Cerebellar cortex (tissue), 1 donor: ENCODE measurements at places on chromosomes 7 and 10.

GRCh38 chr7:149586646-149587645 lies 89.3 kb upstream of the ZNF746 start:
- no peak for DNase-seq

GRCh38 chr10:102629661-102630614 lies 14.3 kb upstream of the TRIM8 start:
- DNase-seq: peak; percentile 64

- peak; percentile 24 for DNase-seq
These were observed 4.8 kb downstream of the KLF6 start for GRCh38 chr10:3780021-3780770.

- no peak for DNase-seq
These were observed 73.1 kb downstream of the CRPPA start for GRCh38 chr7:16348251-16348650.

DNA sequence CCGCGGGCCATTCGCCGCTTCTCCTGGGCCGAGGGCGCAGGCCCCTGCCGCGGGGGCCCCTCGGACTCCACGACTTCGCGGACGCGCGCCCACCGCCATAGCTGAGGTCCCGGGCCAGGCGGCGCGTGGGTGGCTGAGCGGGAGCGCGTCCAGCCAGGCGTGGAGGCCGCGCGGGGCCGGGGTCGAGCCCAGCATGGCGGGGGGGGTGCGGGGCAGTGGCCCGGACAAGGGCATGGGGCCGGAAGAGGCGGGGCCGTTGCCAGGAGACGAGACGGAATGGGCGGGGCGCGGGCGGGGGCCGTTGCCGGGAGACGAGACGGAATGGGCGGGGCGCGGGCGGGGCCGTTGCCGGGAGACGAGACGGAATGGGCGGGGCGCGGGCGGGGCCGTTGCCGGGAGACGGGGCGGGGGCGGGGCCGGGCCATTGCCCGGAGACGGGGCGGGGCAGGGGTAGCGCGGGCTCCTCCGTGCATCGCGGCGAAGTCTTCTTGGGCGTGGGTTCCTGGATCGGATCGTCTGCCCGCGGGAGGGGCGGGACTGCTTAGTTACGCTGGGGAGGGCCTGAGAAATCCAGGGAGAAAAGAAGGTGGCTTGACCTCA lies 14.8 kb downstream of the ADAM8 start:
- peak; percentile 50 for DNase-seq

- peak; percentile 82 for DNase-seq
These were observed 83.0 kb upstream of the DNAJB6 start for GRCh38 chr7:157253850-157254249.

DNA sequence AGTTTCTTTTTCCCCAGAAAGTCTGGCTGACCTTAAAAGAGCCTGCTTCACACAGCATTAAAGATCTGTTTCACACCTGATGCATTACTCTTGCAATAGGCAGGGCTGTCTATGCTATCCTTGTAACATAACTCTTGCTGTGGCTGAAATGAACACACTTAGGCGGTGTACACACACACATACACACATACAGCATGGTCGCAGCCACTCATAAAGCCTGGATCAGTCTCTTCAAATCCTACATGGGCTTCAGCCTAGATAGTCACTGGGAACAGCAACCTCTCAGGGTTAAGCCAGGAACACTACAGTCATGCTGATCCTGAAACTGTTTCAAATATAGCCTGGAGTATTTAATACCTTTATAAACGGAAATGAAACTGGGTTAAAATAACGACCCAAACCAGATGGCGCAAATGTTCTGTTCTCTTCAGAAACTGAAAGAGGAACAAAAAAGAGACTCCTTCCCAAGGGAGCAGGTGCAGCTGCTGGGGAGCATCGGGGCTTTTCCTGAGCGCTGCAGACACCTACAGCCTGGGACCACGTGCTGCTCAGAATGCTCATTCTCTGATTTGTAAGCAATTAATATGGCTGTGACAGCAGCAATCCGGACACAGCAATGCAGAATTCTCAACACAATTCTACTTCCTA lies 61.0 kb upstream of the SFMBT2 start:
- no peak for DNase-seq

DNA sequence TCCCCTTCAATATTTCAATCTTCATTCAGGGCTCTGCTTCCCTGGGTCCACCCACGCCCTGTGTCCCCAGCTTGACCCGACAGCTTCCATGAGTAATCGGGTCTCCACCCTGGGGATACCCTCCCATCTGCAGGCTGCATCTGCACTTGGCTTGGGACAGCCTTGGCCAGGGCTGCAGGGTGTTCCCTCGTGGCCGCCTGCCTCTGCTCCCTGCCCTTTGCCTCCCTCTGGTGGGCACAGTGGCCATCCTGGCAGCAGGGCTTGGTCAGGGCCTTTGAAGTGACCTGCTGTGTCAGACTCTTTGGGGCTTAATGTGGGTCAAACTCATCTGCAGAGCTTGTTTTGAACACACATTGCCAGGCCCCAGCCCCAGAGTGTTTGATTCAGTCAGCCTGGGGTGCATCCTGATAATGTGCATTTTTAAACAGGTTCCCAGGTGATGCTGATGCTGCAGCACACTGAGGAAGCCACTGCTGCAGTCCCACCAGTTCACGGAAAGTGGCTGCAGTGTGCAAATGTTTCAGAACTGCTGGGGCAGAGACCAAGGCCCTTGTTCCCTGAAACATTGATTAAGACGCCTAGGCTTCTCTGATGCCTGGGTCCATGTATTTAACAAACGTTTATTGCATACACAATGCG lies 80.7 kb upstream of the SEC61G start:
- DNase-seq: peak; percentile 5

GRCh38 chr10:32318476-32318896 lies 28.5 kb downstream of the EPC1 start:
- DNase-seq: no peak

GRCh38 chr7:158642149-158642548 lies 54.5 kb upstream of the PTPRN2 start:
- DNase-seq: no peak

GRCh38 chr7:45456747-45457524 lies 117.2 kb upstream of the ADCY1 start:
- no peak for DNase-seq

DNA sequence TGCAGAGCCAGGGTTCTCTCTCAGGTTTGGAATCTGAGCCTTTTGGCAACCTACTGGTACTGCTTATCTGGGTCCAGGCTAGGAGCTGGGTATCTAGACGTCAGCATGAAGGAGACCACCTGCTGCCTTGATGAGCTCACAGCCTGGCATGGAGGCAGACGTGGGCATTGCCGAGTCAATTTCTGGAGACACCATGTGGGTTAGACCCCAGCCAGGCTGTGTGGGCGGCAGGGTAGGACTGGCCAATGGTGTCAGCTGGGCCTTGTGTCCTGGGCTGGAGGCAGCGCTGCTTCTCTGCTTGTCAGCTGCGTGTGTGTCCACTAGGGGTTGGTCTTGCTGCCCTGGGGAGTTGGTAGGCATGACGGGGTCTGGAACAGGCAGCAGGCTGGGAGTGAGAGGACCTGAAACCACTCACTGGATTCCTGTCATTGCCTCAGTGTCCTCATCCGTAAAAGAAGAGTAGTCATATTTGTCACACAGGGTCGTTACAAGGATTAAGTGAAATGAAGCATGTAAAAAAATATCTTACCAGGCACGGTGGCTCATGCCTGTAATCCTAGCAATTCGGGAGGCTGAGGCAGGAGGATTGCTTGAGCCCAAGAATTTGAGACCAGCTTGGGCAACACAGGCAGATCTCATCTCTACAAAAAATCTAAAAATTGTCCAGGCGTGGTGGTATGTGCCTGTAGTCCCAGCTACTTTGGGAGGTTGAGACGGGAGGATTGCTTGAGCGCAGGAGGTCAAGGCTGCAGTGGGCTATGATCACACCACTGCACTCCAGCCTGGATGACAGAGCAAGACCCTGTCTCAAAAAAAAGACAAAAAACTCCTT lies 31.7 kb upstream of the ANKRD2 start:
- peak; percentile 33 for DNase-seq

GRCh38 chr7:20906801-20907453 lies 120.2 kb upstream of the SP8 start:
- no peak for DNase-seq

- no peak for DNase-seq
These were observed 1.2 kb downstream of the ARL3 start for GRCh38 chr10:102712843-102713538.

GRCh38 chr7:85806321-85806720 lies 619.5 kb upstream of the SEMA3D start:
- DNase-seq: no peak

GRCh38 chr10:53765311-53765710 lies 992.7 kb upstream of the MBL2 start:
- no peak for DNase-seq

DNA sequence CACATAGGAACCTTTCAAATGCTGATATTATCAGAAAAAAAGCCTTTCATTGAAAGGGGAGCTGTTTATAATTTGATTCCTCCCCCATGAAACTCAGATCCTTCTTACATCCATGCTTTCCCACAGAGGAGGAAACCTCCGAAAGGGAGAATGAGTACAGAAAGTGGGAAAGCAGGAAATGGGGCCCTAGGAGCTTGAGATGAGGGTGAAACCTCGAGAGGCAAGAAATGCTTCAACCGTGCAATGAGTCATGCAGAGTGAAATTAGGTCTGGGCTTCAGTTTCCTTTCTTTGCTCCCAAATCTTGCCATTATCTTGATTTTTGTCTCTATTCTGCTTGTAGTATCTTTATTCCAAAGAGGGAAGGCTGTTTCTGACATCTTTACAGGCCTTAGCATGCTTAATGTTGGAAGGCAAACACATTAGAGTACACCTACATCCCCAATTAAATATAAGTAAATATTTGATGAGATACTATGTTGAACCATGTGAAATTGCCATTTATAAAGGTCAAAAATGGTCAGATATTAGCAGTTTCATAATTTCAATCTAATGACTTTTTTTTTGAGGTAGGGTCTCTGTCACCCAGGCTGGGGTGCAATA lies 79.1 kb downstream of the NAMPT start:
- DNase-seq: no peak

DNA sequence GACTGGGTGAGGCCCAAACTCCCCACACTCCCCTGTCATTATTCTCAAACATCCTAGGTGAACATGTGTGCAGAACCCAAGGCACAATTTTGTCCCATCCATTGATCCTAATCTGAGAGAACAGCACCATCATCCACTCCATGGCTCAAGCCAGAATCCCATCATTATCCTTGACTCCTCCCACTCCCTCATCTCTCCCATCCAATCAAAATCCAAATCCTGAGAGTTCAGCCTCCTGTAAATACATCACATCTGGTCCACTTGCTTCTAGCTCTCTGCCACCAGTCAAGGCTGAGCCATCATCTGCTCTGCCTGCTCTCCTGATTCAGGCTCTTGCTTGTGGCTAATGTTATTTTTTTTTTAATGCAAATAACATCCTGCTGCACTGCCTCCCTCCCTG lies 75.9 kb upstream of the SLF2 start:
- DNase-seq: no peak

DNA sequence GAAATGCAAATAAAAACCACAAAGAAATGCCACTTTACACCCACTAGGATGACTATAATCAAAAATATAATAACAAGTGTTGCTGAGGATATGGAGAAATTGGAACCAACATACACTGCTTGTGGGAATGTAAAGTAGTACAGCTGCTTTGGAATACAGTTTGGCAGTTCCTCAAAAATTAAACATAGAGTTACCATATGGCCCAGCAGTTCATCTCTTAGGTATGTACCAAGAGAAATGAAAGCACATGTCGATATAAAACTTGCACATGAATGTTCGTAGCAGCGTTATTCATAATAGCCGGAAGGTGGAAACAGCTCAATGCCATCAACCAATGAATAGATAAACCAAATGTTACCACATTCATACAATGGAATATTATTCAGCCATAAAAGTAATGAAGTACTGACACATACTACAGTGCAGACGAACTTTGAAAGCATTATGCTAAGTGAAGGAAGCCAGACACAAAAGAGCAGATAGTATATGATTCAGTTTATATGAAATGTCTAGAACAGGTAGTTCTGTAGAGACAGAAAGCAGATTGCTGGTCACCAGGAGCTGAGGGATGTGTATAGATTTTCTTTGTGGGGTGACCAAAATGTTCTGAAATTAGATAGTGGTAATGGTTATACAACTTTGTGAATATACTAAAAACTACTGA lies 12.4 kb downstream of the BCAP29 start:
- no peak for DNase-seq

DNA sequence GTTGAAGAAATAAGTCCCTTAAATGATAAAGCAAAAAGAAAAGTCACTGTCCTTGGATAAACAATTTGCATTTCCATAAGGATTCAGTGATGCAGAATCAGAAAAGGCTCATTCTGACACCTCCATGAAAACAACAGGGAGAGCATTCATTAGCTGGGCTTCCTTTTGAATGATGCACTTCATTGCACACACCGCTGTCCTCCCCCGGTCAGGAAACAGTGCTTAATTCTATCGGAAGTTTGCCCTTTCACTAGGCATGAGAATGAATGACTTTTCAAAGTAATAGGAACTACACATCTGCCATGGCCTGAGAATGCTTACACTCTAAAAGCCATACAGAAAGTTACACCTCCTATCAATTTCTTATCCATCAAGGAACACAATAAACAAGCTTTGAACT lies 4.2 kb downstream of the PCDH15 start:
- no peak for DNase-seq

- DNase-seq: peak; percentile 48
These were observed 1378.7 kb downstream of the XPNPEP1 start for GRCh38 chr10:108544500-108545120.

DNA sequence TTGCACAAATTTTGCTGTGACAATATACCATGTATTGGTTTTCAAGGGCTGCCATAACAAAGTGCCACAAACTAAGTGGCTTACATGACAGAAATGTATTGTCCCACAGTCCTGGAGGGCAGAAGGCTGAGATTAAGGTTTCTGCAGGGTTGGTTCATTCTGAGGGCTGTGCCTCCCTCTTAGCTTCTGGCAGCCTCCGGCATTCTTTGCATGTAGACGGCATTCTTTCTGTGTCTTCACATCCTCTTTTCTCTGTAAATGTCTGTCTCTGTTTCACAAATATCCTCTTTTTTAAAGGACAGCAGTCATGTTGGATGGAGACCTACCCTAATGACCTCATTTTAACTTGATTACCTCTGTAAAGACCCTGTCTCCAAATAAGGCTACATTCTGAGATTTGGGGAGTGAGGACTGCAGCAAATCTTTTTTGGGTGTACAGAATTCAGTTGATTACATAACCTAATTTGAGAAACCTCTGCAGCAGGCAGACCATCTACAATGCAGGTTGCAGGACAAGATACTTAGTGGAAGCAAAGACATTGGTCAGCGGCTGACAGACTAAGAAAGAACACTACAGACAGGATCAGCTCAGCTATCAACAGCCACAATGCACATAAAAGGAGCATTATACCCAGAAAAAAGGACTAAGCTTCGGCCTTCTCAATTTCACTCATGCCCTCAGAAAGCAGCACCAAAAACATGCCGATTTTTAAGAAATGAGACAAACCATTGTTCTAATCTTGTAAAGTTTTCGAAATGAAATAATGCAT lies 84.6 kb upstream of the FAM3C start:
- no peak for DNase-seq

DNA sequence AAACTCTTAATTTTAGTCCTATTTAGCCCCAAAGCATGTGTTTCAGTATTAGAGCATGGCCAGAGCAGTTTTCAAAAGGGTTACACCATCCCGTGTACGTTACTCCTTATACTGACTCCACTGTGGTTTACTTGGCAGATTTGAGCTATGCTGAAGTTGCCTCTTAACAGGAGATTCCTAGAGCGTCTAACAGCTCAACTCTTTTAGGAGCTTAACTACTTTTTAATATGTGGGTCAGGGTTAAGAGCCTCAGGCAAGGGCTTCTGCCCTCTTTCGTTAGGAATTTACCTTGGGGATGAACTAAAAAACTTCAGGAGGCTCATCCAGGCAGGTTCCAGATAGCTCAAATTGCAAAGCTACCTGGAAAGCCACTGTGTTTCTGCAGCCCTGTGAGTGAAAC lies 674.8 kb upstream of the C7orf33 start:
- no peak for DNase-seq

- no peak for DNase-seq
These were observed 51.3 kb upstream of the PIK3CG start for GRCh38 chr7:106813705-106814305.
